T-helper 2 cell treated with Interferon-gamma antibody and Interleukin-4, amounts not matched to agents 100 ng/mL and 5 ng/mL, for 36 hours (primary cell): ENCODE measurements at places on chromosomes 11 and 22. TPM values are rescaled to one million over a fixed set of nuclear protein-coding genes. Genes with fewer than 3 reads are reported as not detected.

The SCGB1A1 gene
- total RNA-seq = not detected in 2 replicates

The ARCN1 gene
- 105 and 110 TPM in 2 replicates for total RNA-seq

The CHRNA10 gene
- total RNA-seq = 3.0 and 3.7 TPM in 2 replicates

The SLC25A18 gene
- not detected in 2 replicates for total RNA-seq

The THOC5 gene
- 56.6 and 61.3 TPM in 2 replicates for total RNA-seq

The CHORDC1 gene
- total RNA-seq = 76.6 and 80.7 TPM in 2 replicates

The UCP3 gene
- total RNA-seq = 2.7 and 3.6 TPM in 2 replicates

The LRRC56 gene
- 2.1 and 2.2 TPM in 2 replicates for total RNA-seq

The RELT gene
- 31.8 and 34.9 TPM in 2 replicates for total RNA-seq

The KCNJ1 gene
- not detected in 2 replicates for total RNA-seq

The TRPM5 gene
- not detected in 2 replicates for total RNA-seq

The C11orf65 gene
- total RNA-seq = 0.20 and 0.39 TPM in 2 replicates

The RHOD gene
- total RNA-seq = 0.27 TPM in 1 of 2 replicates, not detected in the other

The VSIG10L2 gene
- total RNA-seq = not detected in 2 replicates

The BTBD18 gene
- total RNA-seq = not detected in 2 replicates

The CLMP gene
- total RNA-seq = 0.09 TPM in 1 of 2 replicates, not detected in the other

The GANAB gene
- total RNA-seq = 275 and 283 TPM in 2 replicates

The GSTT2B gene
- total RNA-seq = not detected in 2 replicates

The KIAA1671 gene
- total RNA-seq = 11.0 and 11.3 TPM in 2 replicates

The CABP4 gene
- 3.7 and 4.0 TPM in 2 replicates for total RNA-seq

The SNX32 gene
- 1.0 and 1.6 TPM in 2 replicates for total RNA-seq

The KCTD14 gene
- total RNA-seq = 0.39 and 0.45 TPM in 2 replicates

The FTH1 gene
- total RNA-seq = 895 and 896 TPM in 2 replicates

The ASPHD2 gene
- total RNA-seq = 13.7 and 14.1 TPM in 2 replicates

The PARVA gene
- total RNA-seq = not detected in 2 replicates

The SERPING1 gene
- not detected in 2 replicates for total RNA-seq

The SMC1B gene
- 0.66 and 0.68 TPM in 2 replicates for total RNA-seq

The WBP2NL gene
- 2.0 and 3.3 TPM in 2 replicates for total RNA-seq

The GGA1 gene
- total RNA-seq = 58.8 and 62.7 TPM in 2 replicates

The YPEL4 gene
- 0.25 and 0.48 TPM in 2 replicates for total RNA-seq

The USP2 gene
- total RNA-seq = 0.41 and 0.57 TPM in 2 replicates

The MS4A4E gene
- 0.16 TPM in 1 of 2 replicates, not detected in the other for total RNA-seq

The LGALS1 gene
- 1,468 and 1,502 TPM in 2 replicates for total RNA-seq
